Type B pancreatic cell (in vitro differentiated cells): ENCODE measurements at places on chromosomes 12 and 14. TPM values are rescaled to one million over a fixed set of nuclear protein-coding genes. Genes with fewer than 3 reads are reported as not detected.
A peak's percentile ranks its signal among the peaks of the same experiment; 100 is the strongest.

VWF gene
- total RNA-seq: 0.70 and 1.3 TPM in 2 replicates

DNA sequence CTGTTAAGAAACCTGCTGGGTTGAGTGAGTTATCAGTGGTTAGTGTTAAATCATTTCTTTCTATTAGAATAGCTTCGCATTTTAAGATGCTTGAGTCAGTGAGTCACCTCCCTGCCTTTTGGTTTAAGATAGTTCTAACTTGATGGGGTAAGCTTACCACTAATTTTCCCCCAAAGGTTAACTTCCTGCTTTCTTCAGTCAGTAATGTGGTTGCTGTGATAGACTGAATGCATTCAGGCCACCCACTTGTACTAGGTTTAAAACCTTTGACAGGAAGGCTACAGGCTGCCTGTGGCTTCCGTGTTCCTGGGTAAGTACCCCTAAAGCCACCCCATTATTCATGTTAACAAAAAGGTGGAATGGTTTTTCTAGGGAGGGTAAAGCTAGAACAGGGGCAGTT, 25.3 kb downstream of the CLEC2A start:
- no peaks in the 10 kb centered on the region for H3K27me3 ChIP-seq
- no peaks in the 10 kb centered on the region for H3K4me1 ChIP-seq
- no peak overlapping the region for H3K27ac ChIP-seq
- H3K4me3 ChIP-seq: no peak overlapping the region
- H3K36me3 ChIP-seq: peaks cover 28% of the 10 kb centered on the region
- DNase-seq: no peak

HAL gene
- 2.1 and 3.8 TPM in 2 replicates for total RNA-seq

GRCh38 chr14:53146739-53147138, 6.4 kb downstream of the DDHD1 start:
- no peak overlapping the region for H3K4me3 ChIP-seq
- peaks cover 17% of the 10 kb centered on the region for H3K4me1 ChIP-seq
- no peaks in the 10 kb centered on the region for H3K27me3 ChIP-seq
- DNase-seq: no peak

- no peak for DNase-seq
- no peaks in the 10 kb centered on the region for H3K36me3 ChIP-seq
These were observed 23.0 kb upstream of the TTC7B start for GRCh38 chr14:90839024-90839888.

- H3K4me1 ChIP-seq: no peaks in the 10 kb centered on the region
- no peak overlapping the region for H3K4me3 ChIP-seq
- H3K36me3 ChIP-seq: no peaks in the 10 kb centered on the region
- DNase-seq: no peak
- H3K27ac ChIP-seq: no peak overlapping the region
These were observed 82.3 kb upstream of the BCL11B start for GRCh38 chr14:99354166-99354875.

CIT gene
- 17.0 and 50.9 TPM in 2 replicates for total RNA-seq

GRCh38 chr12:66304296-66304900, 2.1 kb downstream of the HELB start:
- peaks cover 25% of the 10 kb centered on the region for H3K27me3 ChIP-seq
- peak overlapping the region; percentile 16 for H3K4me3 ChIP-seq
- H3K27ac ChIP-seq: no peak overlapping the region
- no peak for DNase-seq
- H3K36me3 ChIP-seq: no peaks in the 10 kb centered on the region

GALNT8 gene
- 5.2 and 7.1 TPM in 2 replicates for total RNA-seq

GRCh38 chr12:34342048-34342447, 319.8 kb downstream of the ALG10 start:
- H3K4me3 ChIP-seq: no peak overlapping the region
- no peaks in the 10 kb centered on the region for H3K4me1 ChIP-seq
- H3K36me3 ChIP-seq: no peaks in the 10 kb centered on the region
- no peak overlapping the region for H3K27ac ChIP-seq
- H3K27me3 ChIP-seq: no peaks in the 10 kb centered on the region

MFAP5 gene
- 1.4 and 11.5 TPM in 2 replicates for total RNA-seq

DNA sequence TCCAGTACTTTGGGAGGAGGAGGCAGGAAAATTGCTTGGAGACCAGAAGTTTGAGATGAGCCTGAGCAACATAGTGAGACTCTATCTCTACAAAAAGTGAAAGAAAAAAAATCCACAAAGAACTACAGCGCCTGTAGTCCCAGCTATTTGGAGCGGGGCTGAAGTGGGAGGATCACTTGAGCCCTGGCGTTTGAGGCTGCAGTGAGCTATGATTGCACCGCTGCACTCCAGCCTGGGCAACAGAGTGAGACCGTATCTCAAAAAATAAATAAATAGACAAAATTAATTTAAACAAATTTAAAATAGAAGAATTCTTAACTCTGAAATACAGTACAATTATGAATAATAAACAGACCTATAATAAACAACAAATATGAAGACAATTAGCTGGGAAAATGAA, 40.9 kb downstream of the ATL1 start:
- no peaks in the 10 kb centered on the region for H3K27me3 ChIP-seq
- DNase-seq: no peak
- peaks cover 6% of the 10 kb centered on the region for H3K4me1 ChIP-seq
- H3K36me3 ChIP-seq: no peaks in the 10 kb centered on the region
- no peak overlapping the region for H3K4me3 ChIP-seq

LIN52 gene
- 6.9 and 15.1 TPM in 2 replicates for total RNA-seq

CAPZA3 gene
- not detected in 2 replicates for total RNA-seq

DNA sequence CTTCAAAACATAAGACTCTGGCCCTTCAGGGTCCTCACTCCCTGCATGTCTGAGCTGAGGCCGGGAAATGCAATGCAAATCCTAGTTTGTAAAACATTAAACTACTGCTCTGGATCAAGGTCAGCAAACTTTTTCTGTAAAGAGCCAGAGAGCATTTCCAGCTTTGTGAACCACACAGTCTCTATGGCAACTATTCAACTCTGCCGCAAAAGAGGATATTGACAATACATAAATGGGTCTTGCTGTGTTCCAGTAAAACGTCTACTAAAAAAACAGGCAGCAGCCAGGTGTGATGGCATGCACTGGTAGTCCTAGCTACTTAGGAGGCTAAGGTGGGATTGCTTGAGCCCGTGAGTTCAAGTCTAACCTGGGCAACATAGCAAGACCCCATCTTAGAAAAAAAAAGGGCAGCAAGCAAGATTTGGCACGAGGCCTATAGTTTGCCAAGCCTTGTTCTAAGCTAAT, 22.3 kb downstream of the DDX24 start:
- peaks cover 8% of the 10 kb centered on the region for H3K4me1 ChIP-seq
- H3K27me3 ChIP-seq: no peaks in the 10 kb centered on the region
- H3K27ac ChIP-seq: no peak overlapping the region
- H3K36me3 ChIP-seq: peaks cover 44% of the 10 kb centered on the region
- no peak for DNase-seq

ETFBKMT gene
- total RNA-seq: 2.0 and 4.2 TPM in 2 replicates

GRCh38 chr14:57254884-57255283, 13.8 kb downstream of the EXOC5 start:
- H3K36me3 ChIP-seq: peaks cover 25% of the 10 kb centered on the region
- DNase-seq: no peak
- H3K4me3 ChIP-seq: no peak overlapping the region
- no peaks in the 10 kb centered on the region for H3K4me1 ChIP-seq
- H3K27ac ChIP-seq: no peak overlapping the region

- H3K27ac ChIP-seq: peak overlapping the region; percentile 76
- no peak for DNase-seq
- peak overlapping the region; percentile 26 for H3K4me3 ChIP-seq
- H3K36me3 ChIP-seq: peaks cover 44% of the 10 kb centered on the region
These were observed 64.8 kb upstream of the OVCH1 start for GRCh38 chr12:29562110-29562804.

DNA sequence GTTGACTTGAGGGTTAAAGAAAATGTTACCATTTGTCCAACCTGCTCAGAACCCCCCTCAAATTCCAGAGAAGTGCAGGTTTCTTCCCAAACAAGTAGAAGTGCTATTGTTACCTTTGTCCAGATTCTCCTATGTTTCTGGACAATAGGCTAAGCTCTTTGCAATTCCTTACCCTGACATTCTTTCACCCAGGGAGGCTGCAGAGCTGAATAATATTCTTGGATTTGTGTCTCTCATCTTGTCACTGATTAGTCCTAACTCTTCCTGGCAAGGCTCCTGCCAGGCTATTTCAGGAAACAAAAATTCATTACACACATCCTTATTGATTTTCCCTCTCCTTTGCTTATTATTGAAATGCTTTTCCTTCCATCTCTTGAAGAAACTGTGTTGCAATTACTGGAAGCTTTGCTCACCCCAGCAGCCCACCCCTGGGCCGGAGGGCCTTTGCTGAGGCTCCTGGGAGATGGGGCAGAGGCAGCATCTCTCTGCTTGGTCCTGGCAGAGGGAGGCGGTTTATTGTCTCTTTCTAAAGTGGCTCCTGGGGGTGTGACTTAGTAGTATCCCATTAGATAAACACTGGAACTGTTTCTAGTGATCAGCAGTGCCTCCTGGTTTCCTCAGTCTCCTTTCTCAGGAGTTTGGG, 207.5 kb upstream of the PELI2 start:
- no peak overlapping the region for H3K27ac ChIP-seq
- DNase-seq: no peak
- H3K36me3 ChIP-seq: no peaks in the 10 kb centered on the region
- H3K27me3 ChIP-seq: no peaks in the 10 kb centered on the region
- peaks cover 9% of the 10 kb centered on the region for H3K4me1 ChIP-seq

DNA sequence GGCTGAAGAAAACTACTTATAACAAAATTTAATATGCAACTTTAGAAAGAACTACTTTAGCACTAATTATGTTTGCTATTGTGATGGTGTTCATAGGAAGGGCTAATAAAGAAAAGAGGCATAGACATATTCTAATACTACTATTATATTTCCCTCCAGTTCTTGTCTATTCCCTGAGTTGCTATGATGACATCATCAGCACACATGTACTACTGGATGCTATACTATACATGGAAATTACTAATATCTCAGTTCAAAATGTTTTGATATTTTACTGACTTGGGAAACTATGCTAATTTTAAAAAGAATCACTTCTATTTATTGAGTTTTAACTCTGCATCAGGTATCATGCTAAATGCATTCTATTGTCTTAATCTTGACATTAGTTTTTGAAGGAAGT, 101.6 kb downstream of the EPS8 start:
- no peak for DNase-seq
- H3K27me3 ChIP-seq: no peaks in the 10 kb centered on the region
- no peak overlapping the region for H3K27ac ChIP-seq
- peaks cover 5% of the 10 kb centered on the region for H3K36me3 ChIP-seq
- H3K4me1 ChIP-seq: peaks cover 5% of the 10 kb centered on the region

INHBC gene
- total RNA-seq: not detected in 2 replicates

YLPM1 gene
- total RNA-seq: 65.4 and 90.4 TPM in 2 replicates

TAS2R14 gene
- total RNA-seq: 2.7 and 2.8 TPM in 2 replicates

HEBP1 gene
- total RNA-seq: 66.4 and 146 TPM in 2 replicates

- DNase-seq: no peak
- no peak overlapping the region for H3K4me3 ChIP-seq
- H3K27me3 ChIP-seq: no peaks in the 10 kb centered on the region
These were observed 3.6 kb downstream of the ZFHX2 start for GRCh38 chr14:23547924-23548323.

DNA sequence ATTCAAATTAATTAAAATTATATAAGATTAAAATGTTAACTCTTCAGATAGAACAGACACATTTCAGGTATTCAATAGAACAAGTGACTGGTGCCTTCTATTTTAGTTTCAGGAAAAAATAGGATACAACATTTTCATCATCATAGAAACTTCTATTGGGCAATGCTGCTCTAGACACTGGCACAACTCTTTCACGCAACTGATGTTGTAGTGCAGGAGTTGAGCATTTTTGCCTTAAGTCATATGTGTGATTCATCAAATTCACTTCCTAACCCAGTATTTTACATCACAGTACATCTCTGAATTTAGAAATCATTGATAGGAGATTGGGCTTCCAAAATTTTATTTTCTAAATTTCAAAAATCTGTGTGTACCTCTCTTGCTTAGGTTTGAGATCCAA, 215.4 kb upstream of the DIO2 start:
- no peaks in the 10 kb centered on the region for H3K36me3 ChIP-seq
- H3K27me3 ChIP-seq: no peaks in the 10 kb centered on the region
- H3K4me1 ChIP-seq: no peaks in the 10 kb centered on the region
- H3K4me3 ChIP-seq: no peak overlapping the region

DNA sequence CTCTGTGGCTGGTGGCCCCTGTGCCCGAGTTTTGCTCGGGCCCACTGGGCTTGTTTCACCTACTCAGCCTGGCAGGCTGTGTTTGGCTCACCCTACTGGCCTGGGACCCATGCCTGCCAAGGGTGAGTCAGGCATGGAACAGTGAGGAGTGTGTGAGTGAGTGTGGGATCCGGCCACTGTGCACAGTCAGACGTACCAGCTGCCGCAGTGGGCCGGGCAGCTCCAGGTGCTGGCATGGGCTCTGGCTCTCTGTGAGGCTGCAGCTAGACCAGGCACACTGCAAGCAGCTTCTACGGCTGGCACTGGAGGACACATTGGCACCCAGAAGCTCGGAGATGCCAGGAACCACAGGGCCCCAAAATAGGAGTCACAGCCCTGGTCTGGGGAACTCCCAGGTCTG, 40.6 kb downstream of the HSD17B6 start:
- no peak overlapping the region for H3K27ac ChIP-seq
- no peak for DNase-seq
- no peaks in the 10 kb centered on the region for H3K27me3 ChIP-seq
- H3K4me3 ChIP-seq: no peak overlapping the region
- no peaks in the 10 kb centered on the region for H3K36me3 ChIP-seq

GRCh38 chr12:122243965-122244364, 18.1 kb upstream of the DIABLO start:
- no peak overlapping the region for H3K27ac ChIP-seq
- no peak for DNase-seq
- no peaks in the 10 kb centered on the region for H3K27me3 ChIP-seq
- no peaks in the 10 kb centered on the region for H3K4me1 ChIP-seq

SLC24A4 gene
- 0.57 and 0.82 TPM in 2 replicates for total RNA-seq

DNA sequence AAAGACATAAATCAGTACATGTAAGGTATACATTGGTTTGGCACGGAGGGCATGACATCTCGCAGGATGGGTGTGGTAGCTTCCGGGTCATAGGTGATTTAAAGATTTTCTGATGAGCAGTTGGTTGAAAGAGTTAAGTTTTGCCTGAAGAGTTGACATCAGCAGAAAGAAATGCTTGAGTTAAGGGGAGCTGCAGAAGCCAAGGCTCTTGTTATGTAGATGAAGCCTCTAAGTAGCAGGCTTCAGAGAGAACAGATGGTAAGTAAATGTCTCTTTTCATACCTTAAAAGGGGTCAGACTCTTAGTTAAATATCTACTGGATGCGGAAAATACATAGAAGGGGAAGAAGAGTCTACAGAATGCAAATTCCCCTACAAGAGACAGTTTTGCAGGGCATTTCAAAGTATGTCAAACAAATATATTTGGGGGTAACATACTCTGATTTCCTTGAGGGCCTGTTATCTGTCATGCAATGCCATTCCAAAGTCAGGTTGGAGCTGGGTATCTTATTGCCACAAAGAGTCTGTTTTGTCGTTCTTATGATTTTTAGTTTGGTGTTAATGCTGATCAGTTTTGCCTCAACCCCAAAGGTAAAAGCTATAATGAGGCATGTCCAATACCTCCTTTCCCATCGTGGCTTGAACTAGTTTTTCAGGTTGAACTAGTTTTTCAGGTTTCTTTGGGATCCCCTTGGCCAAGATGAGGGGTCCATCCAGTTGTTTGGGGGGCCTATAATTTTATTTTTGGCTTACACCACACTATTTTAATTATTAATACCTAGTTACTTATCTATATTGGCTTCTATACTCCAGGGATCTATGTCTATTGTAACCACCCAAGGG, 67.0 kb downstream of the PTHLH start:
- peaks cover 3% of the 10 kb centered on the region for H3K36me3 ChIP-seq
- H3K27ac ChIP-seq: peak overlapping the region; percentile 48
- no peak overlapping the region for H3K4me3 ChIP-seq
